ENCODE measurements at places on chromosomes 6 and 20.

DNA sequence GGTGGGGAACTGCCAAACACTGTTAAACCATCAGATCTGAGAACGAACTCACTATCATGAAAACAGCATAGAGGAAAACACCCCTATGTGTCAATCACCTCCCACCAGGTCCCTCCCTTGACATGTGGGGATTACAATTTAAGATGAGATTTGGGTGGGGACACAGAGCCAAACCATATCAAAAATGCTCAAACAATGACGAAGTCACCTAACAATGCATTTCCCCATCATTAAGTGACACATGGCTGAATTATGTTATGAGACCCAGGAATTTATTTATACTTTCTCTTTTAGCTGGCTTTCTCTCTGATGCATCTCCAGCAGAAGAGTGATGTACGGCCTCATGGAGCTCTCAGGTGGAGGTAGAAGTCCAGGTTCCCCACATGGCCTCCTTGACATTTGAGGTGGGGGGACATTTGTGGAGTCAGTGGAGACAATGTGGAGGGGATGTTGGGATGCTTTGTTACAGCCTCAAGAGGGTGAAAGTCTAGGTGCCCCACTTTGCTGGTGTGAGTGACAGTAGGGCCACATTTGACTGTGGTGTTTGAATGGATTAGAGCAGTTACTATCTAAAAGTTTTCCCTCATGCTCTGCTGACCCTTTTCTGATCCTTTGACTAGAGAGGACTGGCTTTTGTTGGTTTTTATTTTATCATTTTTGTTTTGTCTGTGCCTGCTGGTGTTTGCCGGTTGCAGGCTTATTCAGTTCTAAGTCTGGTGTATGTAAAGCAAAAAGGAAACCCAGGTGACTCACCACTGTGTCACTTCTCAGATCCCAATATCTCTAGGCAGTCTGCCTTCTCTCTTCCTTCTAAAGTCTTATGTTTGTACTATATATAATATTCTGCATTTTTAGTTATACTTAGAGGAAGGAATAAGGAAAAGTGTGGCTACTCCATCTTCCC lies 18.5 kb upstream of the DCBLD1 start:
- DNase-seq = no peak

DNA sequence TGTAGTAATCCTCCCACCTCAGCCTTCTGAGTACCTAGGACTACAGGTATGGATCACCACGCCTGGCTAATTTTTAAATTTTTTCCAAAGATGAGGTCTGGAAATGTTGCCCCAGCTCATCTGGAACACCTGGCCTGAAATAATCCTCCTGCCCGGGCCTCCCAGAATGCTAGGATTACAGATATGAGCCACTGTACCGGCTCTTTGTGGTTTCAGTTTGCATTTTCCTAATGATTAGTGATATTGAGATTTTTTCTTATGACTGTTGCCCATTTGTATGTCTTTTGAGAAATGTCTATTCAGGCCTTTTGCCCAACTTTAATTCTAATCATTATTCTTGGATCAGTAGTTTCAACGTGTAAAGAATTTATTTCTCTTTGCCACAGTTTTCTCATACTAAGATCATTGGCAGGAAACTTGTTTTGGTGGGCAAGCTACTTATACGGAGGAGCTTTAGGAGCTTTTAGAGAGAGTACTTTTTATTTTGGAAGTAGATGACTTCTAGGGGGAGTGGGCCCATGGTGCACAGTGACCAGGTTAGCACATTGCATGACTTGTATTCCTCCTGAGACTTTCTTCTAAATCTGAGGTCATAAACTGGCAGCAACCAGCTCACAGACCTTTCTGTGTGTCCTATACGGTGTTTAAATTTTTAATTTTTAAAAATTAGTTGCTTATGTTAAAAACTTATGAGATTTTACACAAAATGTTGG lies 62.3 kb downstream of the STK4 start:
- no peak for DNase-seq

- DNase-seq = peak; percentile 38
Measured at GRCh38 chr20:58014628-58015315, 213.7 kb downstream of the ANKRD60 start.

GRCh38 chr20:60055740-60056139 lies 97.5 kb downstream of the CDH26 start:
- peak; percentile 77 for DNase-seq

- DNase-seq = no peak
Measured at GRCh38 chr20:49267327-49267726, 10.5 kb downstream of the ZNFX1 start.

DNA sequence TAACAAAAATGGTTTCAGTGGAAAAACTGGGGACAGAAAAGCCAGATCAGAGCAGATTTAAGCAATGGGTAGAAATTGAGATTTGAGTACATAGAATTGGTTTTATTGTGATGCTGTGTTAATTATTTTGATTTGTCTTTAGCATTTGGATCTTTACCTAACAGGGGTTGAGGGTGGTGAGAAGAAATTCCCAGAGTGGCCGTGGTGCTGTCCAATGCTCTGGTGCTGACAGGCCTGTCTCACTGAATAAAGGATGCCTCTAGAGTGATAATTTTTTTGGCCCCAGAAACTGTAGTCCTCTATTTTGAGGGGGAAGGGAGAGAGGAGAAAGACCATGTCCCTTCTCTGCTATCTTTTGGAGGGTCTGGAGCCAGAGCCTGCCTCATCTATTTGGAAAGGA lies 79.1 kb downstream of the LYRM2 start:
- no peak for DNase-seq

DNA sequence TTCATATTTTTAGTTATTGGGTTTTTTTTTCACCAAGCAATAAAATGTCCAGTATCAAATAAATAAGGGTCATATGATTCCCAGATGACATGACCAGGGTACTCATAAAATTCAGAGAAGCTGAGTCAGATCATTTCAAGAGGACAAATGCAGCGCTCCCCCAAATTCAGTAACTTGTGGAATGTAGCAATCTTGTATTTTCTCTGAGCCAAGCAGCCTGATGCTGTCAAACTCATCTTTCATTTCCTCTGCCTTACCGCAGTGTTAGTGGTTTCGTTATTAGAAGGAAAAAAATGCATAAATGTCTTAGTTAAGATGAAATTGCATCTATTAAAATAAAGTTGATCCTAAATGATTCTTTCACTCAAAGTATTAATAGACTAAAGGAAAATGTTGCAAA lies 57.8 kb upstream of the EDN1 start:
- no peak for DNase-seq

DNA sequence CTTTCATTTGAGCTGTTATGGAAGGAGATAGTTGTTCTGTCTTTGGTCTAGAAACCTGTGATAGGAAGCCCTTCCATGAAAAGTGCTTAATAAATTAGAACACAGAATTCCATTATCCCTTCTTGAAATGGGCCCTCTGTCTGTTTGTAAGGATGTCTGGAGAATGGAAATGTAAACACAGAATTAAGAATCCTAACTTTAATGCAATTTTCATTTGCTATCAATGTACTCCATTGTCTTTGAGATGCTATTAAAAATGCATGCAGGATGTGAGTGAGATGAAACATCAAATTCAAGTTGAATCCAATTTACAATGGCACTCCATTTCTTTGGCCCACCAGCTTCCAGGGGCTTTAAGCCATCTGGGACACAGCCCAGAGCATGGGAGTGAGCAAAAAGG lies 13.9 kb upstream of the AARS2 start:
- no peak for DNase-seq

- no peak for DNase-seq
Measured at GRCh38 chr6:20610636-20611370, 76.5 kb downstream of the CDKAL1 start.

- no peak for DNase-seq
Measured at GRCh38 chr20:18650224-18650623, 62.4 kb downstream of the DTD1 start.

- no peak for DNase-seq
Measured at GRCh38 chr6:68994521-68994920, 359.4 kb downstream of the ADGRB3 start.

GRCh38 chr20:63095718-63096654 lies 89.2 kb upstream of the BHLHE23 start:
- DNase-seq = no peak

DNA sequence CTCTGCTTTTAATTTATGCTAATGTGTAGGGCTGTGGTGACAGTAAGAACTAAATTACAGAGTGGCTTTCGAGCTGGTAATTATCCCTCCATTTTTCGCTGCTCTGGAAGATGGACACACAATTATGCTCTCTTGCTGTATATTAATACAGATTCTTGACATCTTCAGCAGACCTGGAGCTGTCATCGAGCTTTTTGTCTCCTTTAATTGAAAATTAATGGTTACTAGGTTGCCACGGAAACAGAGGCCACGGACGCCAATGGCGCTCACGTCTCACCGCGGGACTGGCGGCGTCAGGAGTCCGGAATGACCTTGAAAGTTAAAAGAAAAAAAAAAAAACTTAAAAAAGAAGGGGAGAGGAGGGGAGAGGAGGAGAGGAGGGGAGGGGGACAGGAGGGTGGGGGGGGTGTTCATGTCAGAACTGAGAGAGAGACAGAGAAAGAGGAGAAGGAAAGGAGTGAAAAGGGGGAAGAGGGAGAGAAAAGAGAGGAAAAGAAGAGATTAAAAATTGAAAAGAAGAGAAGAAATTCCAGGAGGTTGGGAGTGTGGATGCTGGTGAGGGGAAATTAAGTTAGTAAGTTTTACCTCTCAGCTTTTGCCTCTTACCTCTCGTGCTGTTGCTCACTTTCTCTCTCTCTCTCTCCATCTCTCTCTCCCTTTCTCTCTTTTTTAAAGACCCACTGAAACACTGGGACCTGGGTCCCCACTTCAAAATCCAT lies 22.1 kb upstream of the FOXP4 start:
- DNase-seq = no peak

- no peak for DNase-seq
Measured at GRCh38 chr6:99668036-99668705, 61.5 kb downstream of the PRDM13 start.

DNA sequence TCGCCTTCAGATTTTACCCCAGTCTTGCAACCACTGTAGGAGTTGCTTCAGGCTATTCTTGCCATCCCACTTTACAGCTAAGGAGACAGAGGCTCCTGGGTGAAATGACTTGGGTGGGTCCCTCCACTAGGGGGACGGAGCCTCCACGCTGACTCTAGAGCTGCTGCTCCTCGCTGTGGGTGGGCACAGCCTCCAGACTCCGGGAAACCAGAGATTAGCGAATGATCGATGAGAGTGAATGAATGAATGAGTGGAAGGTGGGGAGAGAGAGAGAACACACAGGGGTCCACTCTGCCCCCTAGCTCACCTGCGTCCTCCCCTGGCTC lies 10.4 kb downstream of the ZBP1 start:
- DNase-seq = no peak

DNA sequence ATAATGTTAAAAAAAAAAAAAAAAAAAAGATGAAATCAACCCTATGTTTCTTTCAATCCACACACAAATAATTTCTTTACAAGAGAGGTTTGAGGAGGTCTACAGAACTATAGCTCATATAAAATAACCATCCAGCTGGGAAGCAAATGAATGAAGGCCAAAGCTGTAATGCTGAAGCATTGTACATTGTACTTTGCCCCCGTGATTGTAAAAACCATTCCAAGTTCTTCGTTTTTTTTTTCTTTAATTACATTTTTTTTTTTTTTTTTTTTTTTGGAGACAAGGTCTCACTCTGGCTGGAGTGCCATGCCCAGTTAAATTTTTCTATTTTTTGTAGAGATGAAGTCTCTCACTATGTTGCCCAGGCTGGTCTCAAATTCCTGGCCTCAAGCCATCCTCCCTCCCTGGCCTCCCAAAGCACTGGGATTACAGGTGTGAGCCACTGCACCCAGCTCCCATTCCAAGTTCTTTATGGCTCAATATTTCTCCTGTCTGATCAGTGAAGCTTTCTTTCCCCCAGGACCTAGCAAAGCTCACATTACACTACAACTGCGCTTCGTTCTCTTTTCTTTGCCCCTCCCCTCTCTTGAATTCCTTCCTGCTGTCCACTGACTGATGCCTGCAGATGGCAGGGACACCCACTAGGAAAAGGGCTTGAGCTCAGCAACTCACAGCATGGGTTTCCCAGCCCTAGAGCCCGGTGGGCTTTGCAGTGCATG lies 53.0 kb upstream of the NOP56 start:
- DNase-seq = no peak

- DNase-seq = no peak
Measured at GRCh38 chr20:33531047-33531877, 41.4 kb downstream of the CBFA2T2 start.

DNA sequence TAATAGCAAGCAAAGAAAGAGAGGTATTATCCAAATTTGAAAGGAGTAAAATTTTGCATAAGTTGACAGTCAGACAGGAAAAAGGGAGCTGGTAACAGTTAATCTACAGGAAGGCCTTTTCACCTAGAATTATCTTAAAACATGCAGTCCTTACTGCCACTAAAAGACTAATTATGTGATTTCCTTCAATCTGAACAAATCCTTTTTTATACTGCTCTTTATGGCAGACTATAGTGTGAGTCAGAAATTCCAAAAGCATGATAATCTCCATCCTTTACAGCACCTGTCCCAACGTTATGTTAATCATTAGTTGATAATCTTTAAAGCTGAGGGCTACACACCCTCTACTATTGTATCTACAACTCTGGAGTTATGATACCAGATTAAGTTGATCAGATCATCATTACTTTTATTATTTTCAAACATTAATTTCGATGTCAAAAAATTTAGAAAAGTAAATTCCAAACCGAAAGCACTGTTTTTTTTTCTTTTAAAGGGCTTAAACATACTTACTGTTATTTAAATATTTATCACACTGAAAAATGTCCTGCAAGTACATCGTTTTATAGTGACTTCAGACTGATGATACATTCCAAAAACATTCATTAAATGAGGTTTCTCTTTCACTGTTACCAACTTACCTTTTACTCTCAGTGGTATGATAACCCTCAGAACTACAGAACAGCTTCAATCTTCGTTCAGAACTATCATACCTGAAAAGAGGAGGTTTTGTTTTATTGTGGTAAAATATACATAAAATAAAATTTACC lies 33.2 kb upstream of the AKAP7 start:
- no peak for DNase-seq

DNA sequence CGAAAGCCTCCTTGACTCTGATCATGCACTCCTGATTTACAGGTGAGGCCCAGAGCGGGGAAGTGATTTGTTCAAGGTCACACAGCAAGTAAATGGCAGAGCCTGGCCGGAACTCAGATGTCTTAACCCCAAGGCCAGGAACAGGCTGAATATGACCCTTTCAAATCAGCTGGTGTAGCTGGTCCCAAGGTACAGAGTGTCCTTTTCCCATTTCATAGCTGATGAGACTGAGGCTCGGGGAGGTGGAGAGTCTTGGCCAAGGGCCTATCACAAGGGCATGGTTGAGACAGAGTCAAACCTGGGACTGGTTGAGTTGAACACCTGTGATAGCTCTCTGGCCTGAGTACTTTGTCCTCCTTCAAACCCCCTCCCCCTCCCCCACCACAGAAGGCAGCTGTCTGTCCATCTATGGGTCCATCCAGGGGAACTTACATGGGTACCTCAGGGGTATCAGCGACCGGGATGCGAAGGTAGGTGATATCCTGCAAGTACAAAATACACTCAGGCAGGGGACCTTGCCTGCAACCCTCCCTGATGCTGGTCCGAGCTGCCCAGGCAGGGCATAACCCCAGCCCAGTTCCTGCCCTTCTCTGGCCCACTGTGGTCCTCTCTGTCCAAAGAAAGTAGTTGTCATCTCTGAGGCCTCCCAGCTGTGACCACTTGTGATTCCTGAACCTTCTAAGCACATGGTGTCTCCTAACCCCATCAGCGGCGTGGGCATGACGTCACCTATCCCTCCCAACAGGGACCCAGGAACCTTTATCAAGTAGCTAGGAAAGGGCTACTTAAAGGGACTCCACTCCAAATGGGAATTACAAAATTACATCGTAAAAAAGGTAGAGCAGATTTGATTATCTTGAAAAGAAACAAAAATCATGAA lies 5.6 kb downstream of the DUSP15 start:
- no peak for DNase-seq
